ENCODE measurements at places on chromosomes 4 and X.
A peak's percentile ranks its signal among the peaks of the same experiment; 100 is the strongest.

DNA sequence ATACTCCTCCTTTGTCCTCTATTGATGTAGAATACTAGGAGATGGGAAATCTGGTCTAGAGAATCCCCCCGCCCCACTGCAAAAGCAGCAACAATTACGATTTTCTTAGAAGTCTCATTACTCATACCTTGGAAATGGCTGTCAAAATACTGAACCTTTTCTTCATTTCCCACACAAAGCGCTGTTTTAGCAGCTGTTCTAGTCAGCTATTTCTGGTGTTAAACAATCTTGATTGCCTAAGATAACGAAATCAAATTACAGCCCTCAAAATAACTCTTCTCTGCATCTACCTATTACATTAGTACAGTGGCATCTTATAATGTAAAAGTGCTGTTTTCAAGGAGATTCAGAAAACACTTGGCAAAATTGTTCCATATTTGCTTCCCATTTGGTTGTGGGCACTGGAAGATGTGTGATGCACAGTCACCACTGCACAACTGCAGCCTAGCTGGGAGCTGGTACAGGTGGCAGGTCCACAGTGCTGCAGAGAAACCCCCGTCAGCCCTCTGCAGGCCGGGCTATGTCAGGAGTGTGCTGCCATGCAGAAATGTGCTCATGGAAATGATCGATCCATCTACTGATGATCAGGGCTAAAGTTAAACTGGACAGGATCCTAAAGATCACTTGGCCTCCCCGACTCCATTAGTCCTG lies 50.4 kb downstream of the TBC1D9 start:
- no peak for DNase-seq

GRCh38 chr4:108884596-108884995 lies 121.7 kb upstream of the ETNPPL start:
- no peak for DNase-seq

DNA sequence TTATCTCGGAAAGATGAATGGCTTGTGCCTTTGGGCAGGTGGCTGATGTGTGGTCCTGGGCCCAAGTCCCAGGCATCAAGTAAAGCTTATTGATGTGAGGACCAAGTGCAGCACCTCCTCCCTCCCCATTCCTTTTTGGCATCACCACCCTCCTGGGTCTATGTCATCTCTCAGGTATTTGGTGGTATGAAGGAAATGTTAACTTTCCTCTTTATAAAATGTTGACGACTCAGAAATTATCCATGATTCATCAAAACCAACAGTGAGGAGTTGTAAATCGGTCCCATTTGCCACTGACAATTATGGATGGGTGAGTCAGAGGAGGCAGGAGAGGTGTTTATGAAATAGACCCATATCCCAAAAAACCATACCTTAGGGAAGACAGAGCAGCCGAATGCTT lies 229.4 kb upstream of the GATB start:
- no peak for DNase-seq

DNA sequence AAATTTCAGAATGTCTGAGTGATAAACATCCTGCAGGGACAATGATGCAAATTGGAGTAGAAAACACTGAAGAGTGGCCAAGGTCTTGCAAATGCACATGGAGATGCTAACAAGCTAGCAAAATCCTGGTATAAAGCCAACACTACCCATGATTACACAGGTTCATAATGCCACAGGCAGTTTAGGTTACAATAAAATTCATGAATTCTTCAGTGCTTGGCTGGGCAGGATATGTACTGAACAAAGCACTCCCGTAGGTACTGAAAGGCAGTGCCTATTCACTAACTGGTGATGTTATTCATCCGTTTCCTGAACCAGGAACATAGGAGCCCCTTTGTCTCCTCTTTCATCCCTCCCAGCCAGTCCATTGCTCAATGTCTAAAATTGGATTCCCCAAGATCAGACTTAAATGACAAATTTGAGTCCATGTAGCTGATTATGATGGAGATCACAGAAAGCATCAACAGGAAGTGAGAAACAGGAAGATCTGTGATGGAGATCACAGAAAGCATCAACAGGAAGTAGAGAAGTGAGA lies 244.5 kb downstream of the DMD start:
- no peak for DNase-seq

DNA sequence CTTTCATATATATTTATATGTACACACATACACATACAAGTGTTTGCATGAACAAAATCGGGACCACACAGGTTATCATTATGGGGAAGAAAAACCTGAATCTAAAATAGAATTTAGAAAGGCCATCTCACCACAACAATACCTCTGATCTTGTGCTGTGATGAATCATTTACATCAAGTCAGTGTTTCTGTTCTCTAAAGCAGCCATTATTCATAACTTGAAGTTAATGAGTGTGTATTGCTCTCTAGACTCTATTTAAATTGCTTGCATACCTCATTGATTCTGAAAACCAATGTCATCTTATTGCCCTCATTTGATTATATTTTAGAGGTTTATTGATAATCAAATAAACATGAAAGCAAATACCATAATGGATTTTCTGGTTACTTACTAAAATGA lies 71.6 kb downstream of the FAM114A1 start:
- DNase-seq: no peak

GRCh38 chrX:153381684-153382532 lies 19.2 kb downstream of the PNMA6E start:
- peak; percentile 85 for DNase-seq

GRCh38 chr4:930028-930551 lies 2.0 kb downstream of the GAK start:
- no peak for DNase-seq

DNA sequence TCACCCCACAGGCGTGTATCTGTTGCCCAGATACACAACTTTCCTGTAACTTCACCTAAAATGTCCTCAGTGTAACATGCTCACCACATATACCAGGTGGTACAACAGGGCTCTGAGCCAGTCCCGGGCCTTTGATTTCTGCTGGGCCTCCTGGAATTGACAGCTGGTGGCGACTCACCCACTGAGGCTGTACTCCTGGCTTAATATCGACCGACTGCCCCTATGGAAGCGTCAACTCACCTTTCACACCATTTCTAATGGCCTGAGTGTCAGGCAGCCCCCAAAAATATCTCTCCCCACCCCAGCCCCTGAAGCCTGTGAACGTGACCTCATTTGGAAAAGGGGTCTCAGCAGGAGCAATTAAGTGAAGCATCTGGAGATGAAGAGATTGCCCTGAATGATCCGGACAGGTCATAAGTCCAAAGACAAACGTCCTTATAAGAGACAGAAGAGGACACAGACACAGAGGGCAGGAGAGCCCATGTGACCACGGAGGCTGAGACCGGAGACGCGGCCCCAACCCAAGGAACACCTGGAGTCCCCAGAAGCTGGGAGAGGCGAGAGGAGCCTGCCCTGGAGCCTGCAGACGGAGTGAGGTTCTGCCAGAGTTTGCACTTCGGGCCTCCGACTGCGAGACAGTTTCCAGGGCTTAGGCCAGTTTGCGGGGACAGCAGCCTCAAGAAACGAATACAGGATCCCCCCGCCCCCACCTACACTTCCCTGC lies 12.6 kb upstream of the MXD4 start:
- no peak for DNase-seq

- no peak for DNase-seq
These were observed 119.9 kb upstream of the HS3ST1 start for GRCh38 chr4:11548597-11549082.

DNA sequence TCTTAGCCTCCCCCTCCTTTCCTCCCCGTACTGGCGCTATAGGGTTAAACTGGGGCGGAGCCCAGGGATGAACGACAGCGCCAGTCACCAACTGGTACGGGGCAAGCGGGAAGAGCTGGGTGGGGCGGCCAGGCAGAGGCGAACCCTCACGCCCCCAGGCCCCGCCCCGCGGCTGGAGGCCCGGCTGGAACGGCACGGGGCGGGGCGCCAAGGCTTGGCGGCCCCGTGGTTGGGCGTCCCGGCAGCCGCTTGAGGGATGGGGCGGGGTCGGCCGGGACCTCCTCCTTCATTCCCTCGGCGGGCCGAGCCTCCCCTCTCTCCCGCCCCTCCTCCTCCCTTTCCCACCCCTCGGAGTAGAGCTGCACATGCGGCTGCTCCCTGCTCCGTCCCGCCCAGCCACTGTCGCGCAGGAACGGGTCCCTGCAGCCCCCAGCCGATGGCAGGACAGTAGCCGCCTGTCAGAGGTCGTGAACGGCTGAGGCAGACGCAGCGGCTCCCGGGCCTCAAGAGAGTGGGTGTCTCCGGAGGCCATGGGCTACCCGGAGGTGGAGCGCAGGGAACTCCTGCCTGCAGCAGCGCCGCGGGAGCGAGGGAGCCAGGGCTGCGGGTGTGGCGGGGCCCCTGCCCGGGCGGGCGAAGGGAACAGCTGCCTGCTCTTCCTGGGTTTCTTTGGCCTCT lies at the start of gene EDA:
Gene EDA (plus strand): TSS at position 335 of the 678 bp plus-strand sequence.
- peak; percentile 86 for DNase-seq

- DNase-seq: no peak
These were observed 7.0 kb upstream of the SLC7A11 start for GRCh38 chr4:138249132-138249531.

GRCh38 chr4:612749-613125 lies 12.6 kb upstream of the PDE6B start:
- no peak for DNase-seq

DNA sequence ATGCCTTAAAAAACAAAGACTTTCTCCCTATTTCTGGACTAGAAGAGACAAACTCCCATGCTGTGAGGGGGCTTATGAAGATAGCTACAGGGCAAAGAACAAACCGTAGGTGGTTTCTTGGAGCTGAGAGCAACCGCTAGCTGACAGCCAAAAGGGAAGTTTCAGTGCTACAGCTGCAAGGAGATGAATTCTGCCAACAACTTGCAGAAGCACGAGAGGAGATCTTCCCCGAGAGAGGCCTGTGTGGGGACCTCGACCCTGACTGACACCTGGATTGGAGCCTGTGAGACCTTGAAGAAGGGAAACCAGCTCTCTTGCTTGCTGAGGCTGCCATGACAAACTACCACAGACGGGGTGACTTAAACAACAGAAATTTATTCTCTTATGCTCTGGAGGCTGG lies 183.8 kb upstream of the VCX3A start:
- DNase-seq: no peak

GRCh38 chrX:95330292-95330691 lies 1354.3 kb upstream of the DIAPH2 start:
- no peak for DNase-seq

DNA sequence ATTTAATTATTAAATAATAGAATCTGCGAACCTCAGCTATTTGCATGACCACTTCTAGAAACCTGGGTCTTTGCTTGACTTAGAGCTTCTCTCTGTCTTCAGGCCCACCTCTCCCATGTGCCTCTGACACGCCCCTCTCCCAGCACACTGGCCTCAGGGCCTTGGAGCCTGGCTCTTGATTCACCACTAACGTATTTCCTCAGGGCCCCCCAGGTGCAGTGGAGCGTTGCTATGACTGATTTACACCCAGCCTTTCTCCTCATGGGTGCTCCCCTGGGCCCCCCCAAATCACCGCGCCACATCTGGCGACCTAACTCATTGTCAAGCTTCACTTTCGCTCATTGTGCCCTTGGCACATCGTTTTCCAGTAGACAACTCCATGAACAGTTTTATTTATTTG lies 37.9 kb upstream of the TENM3 start:
- no peak for DNase-seq

DNA sequence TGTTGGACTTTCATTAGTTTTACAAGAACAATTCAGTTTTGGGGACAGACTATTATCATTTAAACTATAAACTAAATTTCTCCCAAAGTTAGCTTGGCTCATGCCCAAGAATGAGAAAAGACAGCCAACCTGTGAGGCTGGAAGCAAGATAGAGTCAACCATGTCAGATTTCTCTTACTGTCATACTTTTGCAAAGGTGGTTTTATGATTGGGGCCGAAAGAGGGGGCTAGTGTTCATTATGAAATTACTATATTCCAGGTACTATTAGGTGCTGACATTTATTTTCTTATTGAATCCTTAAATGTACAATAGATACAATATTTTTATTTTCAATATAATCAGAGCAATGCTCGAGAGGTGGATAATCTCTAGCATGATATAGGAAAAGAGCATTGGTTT lies 30.6 kb downstream of the HERC6 start:
- DNase-seq: no peak

GRCh38 chrX:138748480-138748879 lies 37.0 kb upstream of the FGF13 start:
- no peak for DNase-seq
